Stimulated activated CD4-positive, alpha-beta T cell treated with anti-CD3 and anti-CD28 coated beads, Interleukin-4, amount 100 ng/mL, for 24 hours (primary cell): ENCODE measurements at places on chromosomes 5 and 9.

- no peak for DNase-seq
Observed at GRCh38 chr5:107526270-107526937, 144.3 kb downstream of the EFNA5 start.

- no peak for DNase-seq
Observed at GRCh38 chr5:30752015-30752414, 441.5 kb upstream of the CDH6 start.

DNA sequence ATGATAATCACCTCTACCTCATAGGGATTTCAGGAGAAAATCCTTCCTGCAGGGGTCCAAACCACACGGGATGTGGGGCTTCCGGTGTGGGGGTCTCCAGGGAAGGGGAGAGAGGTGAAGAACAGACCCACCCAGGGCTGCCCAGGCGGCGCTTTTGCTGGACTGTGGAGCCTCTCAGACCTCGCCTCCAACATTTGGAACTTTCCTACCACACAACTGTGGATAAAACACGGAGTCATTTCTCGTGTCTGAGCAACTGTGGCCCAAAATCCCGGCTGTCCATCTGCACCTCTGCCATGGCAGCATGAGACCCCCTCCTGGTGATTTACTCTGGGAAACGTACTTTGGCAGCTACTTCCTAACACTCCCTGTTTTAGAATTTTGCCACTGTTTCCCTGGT, 307.8 kb upstream of the IRX4 start:
- no peak for DNase-seq

DNA sequence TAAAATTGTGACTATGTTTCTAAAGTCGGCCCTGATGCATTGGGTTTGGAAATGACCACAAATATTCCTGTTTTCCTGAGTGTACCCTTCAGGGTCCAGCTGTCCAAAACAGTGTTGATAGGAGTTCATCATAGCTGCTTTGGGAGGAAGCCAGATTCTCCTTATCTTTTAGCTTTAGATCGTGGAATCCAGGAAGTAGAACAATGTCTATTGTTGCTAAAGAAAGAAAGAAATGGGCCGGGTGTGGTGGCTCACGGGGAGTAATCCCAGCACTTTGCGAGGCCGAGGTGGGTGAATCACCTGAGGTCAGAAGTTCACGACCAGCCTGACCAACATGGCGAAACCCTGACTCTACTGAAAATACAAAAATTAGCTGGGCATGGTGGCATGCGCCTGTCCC, 9.5 kb downstream of the CAVIN4 start:
- DNase-seq: no peak

GRCh38 chr5:94329115-94329514, 289.3 kb downstream of the KIAA0825 start:
- no peak for DNase-seq

GRCh38 chr9:4756420-4756819, 15.4 kb upstream of the AK3 start:
- no peak for DNase-seq

GRCh38 chr9:34589636-34590380, at the start of gene CNTFR:
TSS of gene CNTFR (minus strand) at chr9:34589724. CDS start at chr9:34568981, 20,743 bp downstream.
- no peak for DNase-seq

DNA sequence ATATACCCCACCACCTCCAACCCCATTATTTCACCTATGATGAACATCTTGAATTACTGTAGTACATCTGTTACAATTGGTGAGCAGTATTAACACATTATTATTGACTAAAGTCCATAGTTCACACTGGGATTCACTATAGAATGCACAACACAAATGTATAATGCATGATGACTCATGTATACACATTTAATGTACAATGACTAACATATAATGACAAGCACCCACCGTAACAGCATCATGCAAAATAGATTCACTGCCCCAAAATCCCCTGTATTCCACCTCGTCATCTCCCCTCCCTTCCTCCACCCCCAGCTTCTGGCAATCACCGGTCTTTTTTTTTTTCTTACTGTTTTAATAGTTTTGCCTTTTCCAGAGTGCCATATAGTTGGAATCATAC, 47.1 kb upstream of the NEK6 start:
- peak; percentile 72 for DNase-seq

GRCh38 chr5:91219091-91219802, 163.9 kb downstream of the ARRDC3 start:
- DNase-seq: no peak

- DNase-seq: no peak
Observed at GRCh38 chr9:7707934-7708333, 91.6 kb downstream of the DMAC1 start.

GRCh38 chr5:19285286-19285685, 702.7 kb downstream of the CDH18 start:
- no peak for DNase-seq

GRCh38 chr9:94666364-94667099, 27.2 kb upstream of the FBP1 start:
- no peak for DNase-seq

DNA sequence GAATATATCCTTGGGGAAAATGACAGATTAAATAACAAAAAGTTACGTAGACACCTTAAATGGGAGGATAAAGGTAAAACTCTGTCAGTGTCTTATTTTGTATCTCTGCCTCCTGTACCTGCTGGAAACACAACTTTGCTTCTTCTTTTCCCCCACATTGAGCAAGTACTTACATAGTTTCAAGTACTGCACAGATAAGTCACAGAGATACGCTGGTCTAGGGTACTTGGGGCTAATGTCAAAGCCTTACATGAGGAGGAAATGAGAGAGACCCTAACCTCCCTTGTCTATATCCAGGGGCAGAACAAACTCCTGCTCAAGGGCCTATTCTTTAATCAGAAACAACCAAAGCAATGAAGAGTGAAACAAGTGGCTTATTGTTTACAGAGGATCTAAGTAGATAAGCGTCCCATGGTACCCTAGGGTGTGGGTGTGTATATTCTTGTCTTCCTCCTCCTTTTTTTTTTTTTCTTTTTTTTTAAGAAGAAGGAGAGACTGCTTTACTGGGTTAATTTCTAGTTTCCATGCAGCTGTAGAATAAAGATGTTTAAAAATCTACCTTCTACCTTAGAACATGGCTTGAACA, 43.1 kb downstream of the ELL2 start:
- DNase-seq: no peak

GRCh38 chr9:129698254-129698757, 32.9 kb downstream of the PRRX2 start:
- no peak for DNase-seq

GRCh38 chr9:96721731-96722429, 56.0 kb downstream of the ZNF510 start:
- no peak for DNase-seq

DNA sequence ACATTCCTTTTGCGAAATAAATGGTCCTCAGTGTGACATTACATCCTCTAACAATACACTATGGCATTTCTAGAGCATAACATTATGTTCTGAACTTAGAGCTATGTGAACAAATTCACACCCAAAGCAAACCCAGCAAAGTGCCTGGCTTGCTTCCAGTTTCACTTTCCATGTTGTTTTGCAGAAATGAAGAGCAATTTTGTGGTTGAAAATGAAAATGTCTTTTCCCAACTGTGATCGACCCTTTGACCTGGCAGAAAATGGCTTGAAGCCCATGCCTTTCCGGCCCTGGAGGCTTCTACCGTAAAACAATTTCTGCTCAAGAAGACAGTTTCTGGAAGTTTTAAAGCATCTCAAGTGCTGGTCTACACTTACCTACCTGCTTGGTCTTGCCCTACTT, 344.7 kb upstream of the RGMB start:
- DNase-seq: no peak

DNA sequence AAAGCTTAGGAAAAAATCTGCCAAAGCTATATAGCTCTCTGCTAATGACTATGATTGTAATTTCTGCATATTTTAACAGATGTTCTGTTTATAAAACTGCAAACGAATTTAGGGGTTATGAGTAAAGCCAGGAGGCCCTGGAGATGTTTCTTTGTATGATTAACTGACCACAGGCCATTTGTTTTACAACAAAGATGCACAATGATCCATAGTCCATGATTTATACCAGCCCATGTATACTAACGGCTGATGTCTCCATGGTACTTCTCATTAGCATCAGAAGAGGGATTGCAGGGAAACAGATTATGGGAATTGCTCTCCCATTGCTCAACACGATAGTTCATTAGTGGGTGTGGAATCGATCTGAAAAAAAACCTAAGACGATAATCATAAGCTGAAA, 78.9 kb downstream of the PPP2R2B start:
- DNase-seq: no peak

- DNase-seq: no peak
Observed at GRCh38 chr5:151672516-151672915, 14.2 kb downstream of the SPARC start.

GRCh38 chr5:9197881-9198260, 348.0 kb downstream of the SEMA5A start:
- no peak for DNase-seq

DNA sequence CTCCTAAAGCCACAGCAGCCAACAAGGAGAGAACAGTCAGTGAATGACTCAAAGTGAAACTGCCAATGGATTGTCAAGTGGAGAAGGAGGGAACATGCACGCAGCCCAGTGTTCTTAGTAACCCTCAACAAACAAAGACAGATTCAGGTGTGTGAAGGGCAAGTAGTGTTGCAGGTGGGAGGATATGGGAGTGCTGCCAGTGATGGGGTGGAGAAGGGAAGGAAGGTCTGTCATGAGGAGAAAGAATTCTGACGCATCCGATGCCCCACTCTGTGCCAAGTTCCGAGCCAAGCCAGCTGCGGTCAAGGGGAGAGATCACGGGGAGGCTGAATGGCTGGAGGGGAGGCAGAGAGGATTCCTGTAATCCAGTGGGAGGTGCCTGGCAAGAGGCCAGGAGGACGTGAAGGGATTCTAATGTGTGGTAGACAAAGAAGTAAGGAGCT, 56.5 kb downstream of the CAST start:
- no peak for DNase-seq

- DNase-seq: no peak
Observed at GRCh38 chr9:114799441-114799840, 6.4 kb downstream of the TNFSF15 start.

DNA sequence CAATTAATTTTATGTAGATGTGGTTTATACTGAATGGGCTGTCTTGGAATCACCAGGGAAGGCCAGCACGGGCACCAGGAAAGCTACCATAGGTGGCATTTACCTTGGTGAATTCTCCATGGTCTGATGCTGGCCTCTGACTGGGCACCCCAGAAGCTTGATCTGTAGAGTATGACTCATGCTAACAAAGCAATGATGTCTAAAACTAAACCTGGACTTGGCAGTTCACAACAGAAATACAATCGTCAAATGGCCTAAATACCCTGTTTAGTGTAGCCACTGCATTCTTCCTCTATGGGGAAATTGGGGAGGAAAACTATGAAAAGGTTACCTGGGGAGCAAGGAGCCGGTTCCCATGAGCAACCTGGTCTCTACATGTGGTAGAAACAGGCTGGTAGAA, 98.0 kb downstream of the ATPSCKMT start:
- DNase-seq: no peak

DNA sequence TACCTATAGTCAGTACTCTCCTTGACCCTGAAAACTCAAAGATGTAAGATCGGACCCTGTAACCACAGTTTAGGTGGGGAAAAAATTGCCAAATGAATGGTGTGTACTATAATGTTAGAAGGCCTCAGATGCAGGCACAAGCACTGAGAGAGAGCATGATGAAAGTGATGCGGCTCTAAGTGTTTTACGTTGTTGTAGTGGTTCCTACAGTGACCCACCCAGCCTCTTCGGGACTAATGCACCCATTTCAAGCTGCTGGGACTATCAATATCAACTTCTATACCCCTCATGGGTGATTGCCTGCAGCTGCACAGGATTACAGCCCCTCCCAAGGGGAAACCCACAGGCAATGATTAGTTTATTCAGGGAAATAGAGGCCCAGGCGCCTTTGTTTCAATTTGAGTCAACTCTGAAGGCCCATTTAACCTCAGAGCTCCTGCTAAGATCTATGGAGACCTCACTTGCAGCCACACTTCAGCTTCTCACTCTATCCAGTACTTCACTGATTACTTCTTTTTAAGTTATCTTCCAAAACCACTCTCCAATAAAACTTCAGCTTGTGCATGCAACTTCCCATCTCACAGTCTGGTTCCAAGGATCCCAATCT, 340.7 kb downstream of the NR2F1-AS1 start:
- no peak for DNase-seq

- DNase-seq: no peak
Observed at GRCh38 chr9:93724852-93725251, 148.5 kb downstream of the PHF2 start.

GRCh38 chr5:73284985-73285384, 112.0 kb downstream of the TMEM174 start:
- no peak for DNase-seq

GRCh38 chr5:143642791-143643190, 169.2 kb upstream of the HMHB1 start:
- DNase-seq: no peak

- DNase-seq: no peak
Observed at GRCh38 chr5:74143721-74144330, 496.7 kb downstream of the ENC1 start.

DNA sequence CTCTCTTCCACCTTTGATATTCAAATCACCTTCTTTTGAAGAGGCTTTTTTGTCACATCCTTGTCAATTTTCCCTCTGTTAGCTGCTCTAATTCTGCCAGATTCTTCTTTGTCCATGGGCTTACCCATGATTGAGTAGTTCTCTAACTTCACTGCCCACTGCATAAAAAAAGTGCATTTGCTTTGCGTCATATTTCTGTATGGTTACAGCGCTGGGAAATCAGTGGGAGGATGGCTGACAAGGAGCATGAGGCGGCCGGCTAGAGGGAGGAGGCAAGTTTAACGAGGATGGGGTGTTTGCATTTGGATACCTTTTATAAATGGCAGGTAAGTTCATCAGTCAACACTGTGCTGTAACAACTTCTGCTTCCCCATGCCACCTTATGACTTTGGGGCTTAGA, 116.5 kb upstream of the LHFPL2 start:
- no peak for DNase-seq

GRCh38 chr5:43233946-43234345, 41.9 kb downstream of the NIM1K start:
- DNase-seq: no peak

- no peak for DNase-seq
Observed at GRCh38 chr5:166719991-166720390, 1571.5 kb upstream of the WWC1 start.

- DNase-seq: no peak
Observed at GRCh38 chr5:169557838-169558237, 25.7 kb upstream of the SPDL1 start.

GRCh38 chr5:42285230-42285629, 138.0 kb upstream of the GHR start:
- DNase-seq: no peak

DNA sequence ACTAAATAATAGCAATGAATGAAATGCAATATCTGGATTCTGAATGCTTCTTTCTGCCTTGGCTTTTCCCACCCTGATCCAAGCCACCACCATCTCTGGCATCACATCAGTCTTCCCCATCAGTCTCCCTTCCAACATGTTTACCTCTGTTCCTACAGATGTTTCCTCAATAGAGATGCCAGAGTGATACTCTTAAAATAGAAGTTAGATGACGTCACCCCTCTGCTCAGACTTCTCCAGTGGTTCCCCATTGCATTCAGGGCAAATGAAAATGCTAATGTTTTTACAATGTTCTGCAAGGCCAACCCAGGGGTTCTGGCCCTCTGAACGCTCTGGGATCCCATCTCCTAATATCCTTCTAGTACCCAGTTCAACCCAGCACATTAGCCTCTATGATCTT, 305.8 kb downstream of the TRIM32 start:
- DNase-seq: no peak

GRCh38 chr5:150551066-150551465, 43.1 kb downstream of the NDST1 start:
- DNase-seq: no peak
